ENCODE measurements at places on chromosomes 7 and 10. TPM values are rescaled to one million over a fixed set of nuclear protein-coding genes. Genes with fewer than 3 reads are reported as not detected.

The PNLIPRP3 gene
- polyA plus RNA-seq: not detected

The GHRHR gene
- 1.6 TPM for polyA plus RNA-seq

The RET gene
- 23.7 TPM for polyA plus RNA-seq

The ZNF853 gene
- polyA plus RNA-seq: 19.3 TPM

The TCERG1L gene
- polyA plus RNA-seq: 7.8 TPM

The FAM25C gene
- polyA plus RNA-seq: not detected

The GPR15LG gene
- polyA plus RNA-seq: not detected

The ZNF239 gene
- polyA plus RNA-seq: 3.4 TPM

The RBP3 gene
- polyA plus RNA-seq: not detected

Data from brain (organoid and tissue), 16 donors.